Iris pigment epithelial cell (primary cell): ENCODE measurements at places on chromosomes 2 and 18.
A peak's percentile ranks its signal among the peaks of the same experiment; 100 is the strongest.

DNA sequence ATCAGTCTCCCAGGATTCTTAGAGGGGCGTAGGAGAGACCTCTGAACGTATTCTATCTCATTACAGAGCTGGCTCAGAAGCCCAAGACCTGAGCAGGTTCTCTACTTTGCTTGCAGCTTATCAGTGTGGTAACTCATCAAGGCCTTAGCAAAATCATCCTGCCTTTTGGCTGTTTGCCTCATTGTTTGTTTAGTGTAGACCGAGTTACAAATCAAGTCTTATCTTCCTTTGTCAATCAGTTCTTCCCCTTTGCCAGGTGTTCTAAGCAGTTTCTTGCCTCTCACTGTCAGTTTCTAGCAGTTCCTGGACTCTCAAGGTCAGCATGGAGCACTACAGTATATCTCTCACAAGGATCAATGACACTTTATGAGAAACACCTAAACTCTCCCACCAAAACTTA, 30.9 kb upstream of the NAB1 start:
- peak; percentile 12 for DNase-seq

DNA sequence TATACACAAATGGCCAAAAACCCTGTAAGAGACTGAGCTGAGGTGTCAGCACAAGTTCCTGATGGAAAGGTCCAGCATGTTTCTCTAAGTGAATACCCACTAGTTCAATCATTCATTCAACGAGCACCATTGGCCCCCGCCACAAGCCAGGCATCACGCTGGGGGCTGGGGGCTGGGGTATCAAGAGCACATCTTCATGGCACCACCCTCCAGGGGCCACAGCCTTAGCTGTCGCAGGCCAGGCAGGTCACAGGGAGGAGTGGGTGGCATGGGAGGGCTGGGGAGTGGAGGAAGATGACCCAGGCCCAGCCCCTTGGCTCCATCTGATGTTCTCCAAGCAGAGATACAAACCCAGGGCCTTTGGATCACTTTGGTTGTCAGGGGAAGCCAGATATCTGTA, 97.9 kb downstream of the ACKR3 start:
- no peak for DNase-seq

- DNase-seq, result no peak
Measured at GRCh38 chr2:25341011-25341727, 556 bp downstream of the DNMT3A start.

- peak; percentile 31 for DNase-seq
Measured at GRCh38 chr18:3328532-3328931, 66.6 kb downstream of the MYL12B start.

DNA sequence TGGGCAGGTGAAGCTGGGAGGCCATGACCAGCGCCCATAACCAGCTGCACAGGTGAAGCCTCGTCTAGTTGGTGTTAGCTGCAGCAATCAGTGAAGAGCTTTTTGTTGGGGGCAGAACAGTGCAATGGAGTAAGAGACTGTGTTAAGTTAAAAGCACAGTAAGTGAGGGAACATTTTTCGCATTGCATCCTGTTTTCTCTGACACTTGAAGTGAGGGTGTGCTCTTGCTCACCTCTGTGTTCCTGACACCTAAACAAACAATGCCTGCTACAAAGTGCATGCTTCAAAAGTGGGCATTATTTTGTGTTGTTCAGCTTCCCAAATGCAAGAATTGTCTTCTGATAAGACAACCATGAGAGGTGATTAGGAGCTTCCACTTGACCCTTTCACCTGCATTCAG, 324.0 kb upstream of the ACVR2A start:
- no peak for DNase-seq

GRCh38 chr2:172147944-172148650, 45.4 kb upstream of the DLX2 start:
- DNase-seq, result peak; percentile 7

GRCh38 chr2:19806131-19806530, 95.7 kb downstream of the TTC32 start:
- DNase-seq, result no peak

DNA sequence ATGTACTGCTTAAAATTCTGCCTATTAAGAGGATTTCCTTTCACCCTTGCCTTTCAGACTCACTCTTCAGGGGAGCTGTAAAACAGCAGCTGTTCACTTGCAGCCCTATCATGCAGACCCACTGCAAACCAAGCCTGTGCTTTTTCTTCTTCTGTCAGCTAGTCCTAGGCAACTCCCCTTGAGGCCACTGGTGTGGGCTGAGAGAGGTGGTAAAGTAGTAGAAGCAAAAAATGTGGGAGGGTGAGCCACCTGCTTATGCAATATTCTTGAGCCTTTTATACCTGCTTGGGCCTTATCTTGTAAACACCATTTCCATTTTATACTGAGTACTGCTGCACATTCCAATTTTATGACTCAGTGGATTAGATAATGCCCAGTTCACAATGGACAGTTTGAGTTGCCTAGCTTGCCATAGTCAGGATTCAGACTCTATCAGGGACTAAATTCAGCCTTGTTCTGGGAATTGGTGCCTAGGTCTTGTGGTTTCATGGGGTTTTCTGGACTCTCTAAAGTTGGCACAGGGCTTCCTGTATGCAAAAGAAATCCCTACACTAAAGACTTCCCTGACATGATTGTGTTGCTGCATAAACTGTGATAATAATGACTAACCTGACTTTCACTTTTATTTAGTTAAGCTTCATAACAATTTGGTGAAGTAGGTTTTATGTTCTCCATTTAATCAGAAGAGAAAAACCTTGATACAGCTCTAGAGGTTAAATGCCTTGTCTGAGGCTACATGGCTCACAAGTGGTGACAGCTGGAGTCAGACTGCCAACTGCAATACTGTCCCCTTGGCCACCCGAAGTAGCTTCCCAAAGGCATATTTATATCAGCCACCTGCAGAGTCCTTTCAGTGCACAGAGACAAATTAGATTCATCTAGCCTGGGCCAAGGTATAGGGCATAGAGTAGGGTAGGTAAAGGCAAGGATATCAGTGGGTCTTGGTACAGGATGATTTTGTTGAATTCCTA, 47.4 kb upstream of the KDM3A start:
- DNase-seq, result peak; percentile 59

- peak; percentile 14 for DNase-seq
Measured at GRCh38 chr2:31434911-31435310, 20.4 kb upstream of the XDH start.

- DNase-seq, result peak; percentile 60
Measured at GRCh38 chr2:156907806-156908205, 349.7 kb upstream of the GALNT5 start.

DNA sequence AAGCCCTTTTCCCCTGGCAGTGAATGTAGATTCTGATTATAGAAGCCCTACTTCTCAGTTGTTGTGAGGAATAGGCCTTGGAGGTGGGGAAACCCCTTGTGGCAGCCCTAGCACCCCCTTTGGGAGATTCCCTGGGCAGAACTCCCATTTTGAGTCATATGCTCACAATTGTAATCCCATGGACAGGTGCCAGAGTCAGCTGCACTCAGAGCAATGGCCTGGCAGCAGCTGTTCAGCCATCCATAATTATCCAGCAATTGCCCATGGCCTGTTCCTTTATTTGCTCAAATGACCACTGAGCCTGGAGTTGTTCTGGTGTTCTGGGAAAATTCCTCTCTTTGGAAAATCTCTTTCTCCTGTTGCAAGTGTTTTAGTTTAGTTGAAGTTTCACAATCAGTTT, 71.7 kb downstream of the PTRHD1 start:
- peak; percentile 91 for DNase-seq

DNA sequence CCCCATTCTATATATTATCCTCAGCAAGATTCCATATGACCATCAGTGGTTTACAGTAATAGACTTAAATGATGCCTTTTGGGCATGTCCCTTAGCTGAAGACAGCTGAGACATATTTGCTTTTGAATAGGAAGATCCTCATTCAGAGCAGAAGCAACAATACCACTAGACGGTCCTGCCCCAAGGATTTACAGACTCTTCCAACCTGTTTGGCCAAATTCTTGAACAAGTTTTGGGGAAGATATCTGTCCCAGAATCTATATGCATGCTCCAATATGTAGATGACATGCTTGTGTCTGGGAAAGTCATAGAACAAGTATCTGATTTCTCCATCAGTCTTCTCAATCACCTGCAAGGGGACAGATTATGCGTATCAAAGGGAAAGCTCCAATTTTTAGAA, 137.1 kb upstream of the RMP24 start:
- no peak for DNase-seq

DNA sequence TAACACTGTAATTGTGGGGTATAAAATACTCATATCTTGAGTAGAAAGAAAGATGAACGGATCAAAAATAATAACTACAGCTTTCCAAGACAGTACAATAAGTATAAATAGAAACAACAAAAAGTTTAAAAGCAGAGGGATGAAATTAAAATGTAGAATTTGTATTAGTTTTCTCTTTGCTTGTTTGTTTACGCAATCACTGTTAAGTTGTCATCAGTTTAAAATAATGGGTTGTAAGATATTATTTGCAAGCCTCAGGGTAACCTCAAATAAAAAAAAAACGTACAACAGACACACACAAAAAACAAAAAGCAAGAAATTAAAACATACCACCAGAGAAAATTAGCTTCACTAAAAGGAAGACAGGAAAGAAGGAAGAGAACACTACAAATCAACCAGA, 18.0 kb upstream of the ABCB11 start:
- DNase-seq, result no peak

DNA sequence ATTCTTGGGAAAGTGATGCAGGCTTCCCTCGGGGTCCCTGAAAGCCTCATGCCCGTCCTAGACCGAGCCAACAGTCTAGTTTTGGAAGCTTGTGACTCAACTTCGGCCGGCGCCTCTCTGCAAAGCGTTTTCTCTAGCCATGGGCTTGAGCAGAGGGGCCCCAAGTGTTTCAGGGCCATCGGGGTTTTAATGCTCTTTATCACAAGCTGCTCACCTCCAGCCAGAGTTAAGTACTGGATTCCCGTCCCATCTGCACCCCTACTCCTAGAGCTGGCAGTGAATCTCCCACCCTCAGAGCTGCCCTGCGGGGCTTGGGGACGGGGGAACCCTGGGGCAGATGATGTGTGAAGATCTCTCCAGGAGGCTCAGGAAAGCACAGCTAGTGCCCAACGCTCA, 7.3 kb downstream of the RAX start:
- DNase-seq, result no peak

DNA sequence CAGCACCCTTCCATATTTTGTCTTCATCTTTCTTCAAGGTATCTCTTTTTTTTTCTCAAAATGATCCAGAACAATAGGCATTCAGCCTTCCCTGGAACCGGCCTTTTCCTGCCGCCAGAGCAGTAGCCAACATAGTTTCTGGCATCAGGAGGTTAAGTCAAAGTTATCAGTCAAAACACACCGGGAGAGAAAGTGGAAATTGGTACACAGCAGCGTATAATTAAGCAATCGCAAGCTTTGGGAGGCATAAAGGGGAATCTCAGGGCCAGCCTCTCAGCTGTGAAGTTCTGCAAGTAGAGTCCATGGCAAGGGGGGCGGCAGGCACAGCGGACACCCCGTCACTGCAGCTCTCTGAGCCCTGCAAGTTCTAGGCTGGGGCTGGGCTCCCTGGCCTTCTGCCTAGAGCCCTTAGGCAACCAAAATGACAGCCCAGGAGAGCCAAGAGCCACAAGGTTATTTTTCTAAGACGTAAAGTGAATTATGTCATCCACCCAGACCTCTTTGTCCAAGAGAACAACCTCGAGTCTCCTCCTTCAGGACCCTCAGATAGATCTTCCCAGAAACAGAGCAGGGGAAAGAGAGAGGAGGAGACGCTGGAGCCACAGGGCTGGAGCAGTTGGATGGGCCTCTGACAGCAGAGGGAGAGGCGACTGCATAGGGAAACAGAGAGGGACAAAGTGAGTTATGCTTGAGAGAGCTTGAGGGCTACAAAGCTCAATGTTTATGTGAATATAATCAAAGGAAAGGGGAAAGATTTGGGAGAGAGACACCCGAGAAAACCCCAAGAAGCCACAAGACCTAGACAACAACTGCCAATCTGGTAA, 114.7 kb downstream of the BCL2L11 start:
- no peak for DNase-seq

DNA sequence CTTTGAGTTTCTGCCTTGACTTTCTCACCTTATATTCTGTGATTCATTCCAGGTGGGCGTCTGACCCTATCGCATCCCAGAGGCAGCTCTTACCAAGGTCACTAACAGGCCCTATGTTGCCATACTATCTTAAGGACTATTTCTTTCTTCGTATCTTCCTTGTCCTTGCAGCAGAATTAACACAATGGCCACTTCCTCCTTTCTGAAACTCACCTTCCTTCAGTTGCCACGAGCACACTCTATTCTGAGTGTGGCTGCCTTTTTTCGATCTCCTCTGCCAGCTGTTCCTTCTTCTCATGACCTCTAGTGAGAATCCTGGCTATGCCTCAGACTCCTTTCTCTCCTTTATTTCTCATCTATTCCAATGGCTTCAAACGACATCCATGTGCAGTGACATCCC, 160.4 kb upstream of the CCDC195 start:
- no peak for DNase-seq

- DNase-seq, result no peak
Measured at GRCh38 chr18:60162388-60162787, 210.2 kb downstream of the MC4R start.

DNA sequence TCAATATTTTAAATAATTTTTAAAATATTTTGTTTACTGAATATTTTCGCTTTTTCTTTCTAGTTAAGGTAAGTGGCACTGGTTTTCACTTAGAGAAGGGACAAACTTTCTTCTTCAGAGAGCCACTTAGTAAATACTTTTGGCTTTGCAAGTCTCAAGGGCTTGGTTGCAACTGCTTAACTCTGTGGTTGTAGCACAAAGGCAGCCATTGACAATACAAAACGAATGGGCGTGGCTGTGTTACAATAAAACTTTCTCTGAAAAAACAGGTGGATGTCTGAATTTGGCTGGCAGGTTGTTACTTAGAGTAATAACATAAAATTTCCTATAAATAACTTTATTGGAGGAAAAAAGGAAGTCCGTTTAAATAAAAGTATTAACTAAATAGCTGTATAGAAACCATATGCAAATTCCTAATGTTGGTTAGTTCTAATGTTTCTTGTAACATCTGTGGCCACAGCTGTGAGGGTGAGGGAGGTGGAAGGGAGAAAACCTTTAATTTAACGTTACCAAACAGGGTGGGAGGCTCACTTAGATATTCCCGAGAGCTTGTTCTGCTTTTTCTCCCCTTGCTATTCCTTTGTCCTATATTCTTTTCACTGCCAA, 62.4 kb upstream of the TNP1 start:
- no peak for DNase-seq

DNA sequence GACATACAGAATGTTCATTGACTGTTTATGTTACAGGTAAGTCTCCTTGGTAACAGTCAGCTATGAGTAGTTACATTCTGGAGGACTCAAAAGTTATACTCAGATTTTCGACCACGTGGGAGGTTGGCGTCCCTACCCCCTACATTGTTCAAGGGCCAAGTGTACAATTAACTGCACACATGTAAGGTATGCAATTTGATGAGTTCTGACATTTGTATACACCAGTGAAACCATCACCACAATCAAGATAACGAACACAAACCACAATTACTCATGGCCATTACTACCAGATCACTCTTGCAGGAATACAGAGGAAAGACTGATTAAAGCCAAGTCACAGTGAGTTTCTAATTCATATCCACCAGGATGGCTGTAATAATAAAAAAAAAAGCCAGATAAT, 39.6 kb upstream of the LDLRAD4 start:
- peak; percentile 57 for DNase-seq

- DNase-seq, result no peak
Measured at GRCh38 chr2:67772216-67773170, 290.3 kb downstream of the C1D start.

- DNase-seq, result no peak
Measured at GRCh38 chr2:120111193-120111592, 98.3 kb downstream of the EPB41L5 start.
